Cortex of kidney (tissue), 1 donor: ENCODE measurements at places on chromosomes 4 and X.

GRCh38 chr4:17448689-17449088, 63.2 kb downstream of the QDPR start:
- DNase-seq = no peak

GRCh38 chrX:48083212-48083611, 11.8 kb upstream of the ZNF630 start:
- no peak for DNase-seq

GRCh38 chr4:97507587-97508245, 635.6 kb downstream of the STPG2 start:
- DNase-seq = no peak

GRCh38 chr4:72391281-72391680, 177.7 kb downstream of the ADAMTS3 start:
- DNase-seq = no peak

DNA sequence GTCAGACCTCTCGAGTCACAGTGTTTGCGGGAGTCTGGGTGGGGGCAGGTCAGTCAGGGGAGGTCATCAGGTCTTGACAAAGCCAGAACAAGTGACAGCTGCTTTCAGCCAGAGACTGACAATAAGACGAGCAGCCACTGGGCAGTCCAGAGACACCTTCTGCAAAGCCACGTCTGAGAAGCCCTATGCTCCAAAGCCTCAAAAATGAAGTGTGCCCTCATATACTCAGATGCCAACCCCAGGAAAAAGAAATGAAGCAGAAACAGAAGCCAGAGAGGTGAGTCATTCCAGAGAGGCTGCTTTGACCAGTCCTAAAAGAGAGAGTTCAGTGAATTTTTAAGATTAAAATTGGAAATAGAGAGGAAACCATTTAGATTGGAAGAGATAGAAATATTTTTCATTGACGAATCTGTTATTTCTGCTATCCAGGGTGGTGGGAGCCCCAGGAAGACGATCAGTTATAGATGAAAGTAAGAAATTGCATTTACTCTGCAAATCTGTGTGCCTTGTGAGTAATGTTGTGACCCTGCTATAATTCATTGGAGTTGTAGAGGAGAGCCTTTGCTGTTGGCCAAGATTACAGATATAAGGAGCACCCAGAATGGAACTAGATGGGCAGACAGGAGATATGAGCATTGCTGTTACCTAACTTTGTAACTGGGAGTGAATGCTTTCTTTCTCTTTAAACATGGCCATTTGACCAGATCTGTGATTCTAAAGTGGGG, 77.9 kb downstream of the LRRC66 start:
- DNase-seq = no peak
